ENCODE measurements at places on chromosomes 7 and 10.

DNA sequence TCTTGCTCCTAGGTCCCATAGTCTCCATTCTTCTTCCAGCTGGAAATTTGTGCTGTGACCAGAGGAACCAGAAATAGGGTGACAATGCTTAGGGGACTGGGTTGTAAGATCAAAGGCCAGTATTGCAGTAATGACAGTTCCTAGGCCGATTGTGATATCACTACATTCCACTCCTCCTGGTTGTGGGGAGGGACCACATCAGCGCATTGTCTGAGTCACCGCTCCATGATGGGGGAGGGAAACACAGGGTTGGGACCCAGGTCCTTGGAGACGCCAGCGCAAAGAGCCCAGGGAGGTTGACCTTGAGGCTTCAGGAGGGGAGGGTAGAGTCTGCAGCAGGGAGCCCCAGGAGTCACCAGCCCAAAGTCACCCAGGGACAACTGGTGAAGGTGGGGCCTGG, 20.8 kb upstream of the GGCT start:
- H3K4me1 ChIP-seq, result no peaks in the 10 kb centered on the region
- H3K27me3 ChIP-seq, result no peaks in the 10 kb centered on the region
- no peak overlapping the region for H3K27ac ChIP-seq
- no peaks in the 10 kb centered on the region for H3K36me3 ChIP-seq
- DNase-seq, result no peak

DNA sequence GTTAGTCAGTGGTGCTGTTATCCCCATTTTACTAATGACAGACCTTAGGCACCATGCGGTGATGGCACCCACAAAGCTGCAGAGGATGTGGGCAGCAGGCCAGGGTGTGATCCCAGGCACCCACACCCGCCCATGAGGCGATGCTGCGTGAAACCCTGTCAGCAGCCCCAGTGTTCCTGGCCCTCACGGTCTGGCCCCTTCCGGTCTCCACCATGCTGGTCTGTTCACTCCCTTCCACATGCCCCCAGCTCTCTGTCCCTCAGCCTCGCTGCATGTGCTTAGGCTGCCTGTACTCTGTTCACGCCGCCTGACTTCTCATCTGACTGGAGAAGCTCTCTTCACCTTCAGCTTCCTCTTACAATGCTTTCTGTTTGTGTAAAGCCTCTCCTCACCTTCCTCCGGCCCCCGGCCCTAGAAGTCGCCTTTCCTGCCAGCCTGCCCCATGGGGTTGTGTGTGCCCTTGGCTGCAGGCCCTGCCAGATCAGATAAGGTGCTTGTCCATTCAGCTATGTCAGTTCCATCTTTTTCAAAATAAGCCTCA, 17.6 kb upstream of the ORAI2 start:
- H3K27me3 ChIP-seq, result no peaks in the 10 kb centered on the region
- no peak overlapping the region for H3K27ac ChIP-seq
- no peak overlapping the region for H3K4me3 ChIP-seq
- no peak for DNase-seq
- H3K4me1 ChIP-seq, result no peaks in the 10 kb centered on the region
- H3K36me3 ChIP-seq, result peaks cover 77% of the 10 kb centered on the region

DNA sequence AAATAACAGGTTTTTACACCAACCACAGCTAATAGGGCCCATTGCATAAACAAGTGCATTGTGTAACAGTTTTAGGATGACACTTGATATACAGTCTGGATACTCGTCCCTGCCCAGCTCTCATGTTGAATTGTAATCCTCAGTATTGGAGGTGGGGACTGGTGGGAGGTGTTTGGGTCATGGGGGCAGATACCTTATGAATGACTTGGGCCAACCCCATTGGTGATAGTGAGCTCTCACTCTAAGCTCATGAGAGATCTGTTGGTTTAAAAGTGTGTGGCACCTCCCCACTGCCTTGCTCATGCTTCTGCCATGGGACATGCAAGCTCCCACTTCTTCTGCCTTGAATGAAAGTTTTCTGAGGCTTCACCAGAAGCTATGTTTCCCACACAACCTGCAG, 136.7 kb downstream of the PDE1C start:
- no peak overlapping the region for H3K4me3 ChIP-seq
- no peak overlapping the region for H3K27ac ChIP-seq
- no peak for DNase-seq
- H3K27me3 ChIP-seq, result no peaks in the 10 kb centered on the region

DNA sequence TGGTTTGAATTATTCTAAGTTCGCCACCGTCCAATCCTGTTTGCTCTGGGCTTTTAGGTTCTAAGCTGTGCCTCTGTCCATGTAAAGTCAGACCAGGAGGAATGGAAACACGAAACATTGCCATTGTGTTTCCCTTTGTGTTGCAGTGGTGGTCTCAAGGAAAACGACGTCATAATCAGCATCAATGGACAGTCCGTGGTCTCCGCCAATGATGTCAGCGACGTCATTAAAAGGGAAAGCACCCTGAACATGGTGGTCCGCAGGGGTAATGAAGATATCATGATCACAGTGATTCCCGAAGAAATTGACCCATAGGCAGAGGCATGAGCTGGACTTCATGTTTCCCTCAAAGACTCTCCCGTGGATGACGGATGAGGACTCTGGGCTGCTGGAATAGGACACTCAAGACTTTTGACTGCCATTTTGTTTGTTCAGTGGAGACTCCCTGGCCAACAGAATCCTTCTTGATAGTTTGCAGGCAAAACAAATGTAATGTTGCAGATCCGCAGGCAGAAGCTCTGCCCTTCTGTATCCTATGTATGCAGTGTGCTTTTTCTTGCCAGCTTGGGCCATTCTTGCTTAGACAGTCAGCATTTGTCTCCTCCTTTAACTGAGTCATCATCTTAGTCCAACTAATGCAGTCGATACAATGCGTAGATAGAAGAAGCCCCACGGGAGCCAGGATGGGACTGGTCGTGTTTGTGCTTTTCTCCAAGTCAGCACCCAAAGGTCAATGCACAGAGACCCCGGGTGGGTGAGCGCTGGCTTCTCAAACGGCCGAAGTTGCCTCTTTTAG, 46.3 kb upstream of the DMBT1 start:
- H3K36me3 ChIP-seq, result no peaks in the 10 kb centered on the region
- H3K27me3 ChIP-seq, result no peaks in the 10 kb centered on the region
- H3K27ac ChIP-seq, result no peak overlapping the region
- no peak overlapping the region for H3K4me3 ChIP-seq

GRCh38 chr7:140010194-140010895, 52.4 kb downstream of the PARP12 start:
- no peaks in the 10 kb centered on the region for H3K4me1 ChIP-seq
- no peaks in the 10 kb centered on the region for H3K36me3 ChIP-seq

GRCh38 chr7:91846436-91846835, 34.1 kb downstream of the MTERF1 start:
- H3K4me3 ChIP-seq, result no peak overlapping the region
- no peaks in the 10 kb centered on the region for H3K4me1 ChIP-seq
- H3K36me3 ChIP-seq, result no peaks in the 10 kb centered on the region
- no peak for DNase-seq
- H3K27ac ChIP-seq, result no peak overlapping the region

GRCh38 chr7:84317536-84317935, 122.9 kb upstream of the SEMA3A start:
- DNase-seq, result no peak
- H3K36me3 ChIP-seq, result peaks cover 2% of the 10 kb centered on the region
- no peak overlapping the region for H3K27ac ChIP-seq
- H3K4me1 ChIP-seq, result no peaks in the 10 kb centered on the region
- no peaks in the 10 kb centered on the region for H3K27me3 ChIP-seq

DNA sequence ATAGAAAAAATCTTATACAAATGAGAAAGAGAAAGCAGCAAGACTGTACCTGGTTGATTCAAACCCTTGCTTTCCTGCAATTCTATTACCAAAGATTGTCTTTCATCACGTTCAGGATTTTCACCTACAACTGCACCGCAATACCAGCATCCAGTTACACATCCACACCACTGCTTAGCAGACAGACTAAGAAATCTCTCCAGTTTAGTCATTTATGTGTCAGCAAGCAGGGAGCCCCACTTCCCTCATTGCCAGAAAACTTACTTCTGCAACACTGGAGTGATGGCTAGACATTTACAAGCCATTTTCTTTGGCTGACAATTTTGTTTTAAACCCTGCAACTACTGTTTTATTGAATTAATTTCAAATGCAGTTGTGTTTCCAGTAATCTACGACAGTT, 359.6 kb upstream of the MEOX2 start:
- DNase-seq, result no peak
- H3K27ac ChIP-seq, result no peak overlapping the region
- H3K4me1 ChIP-seq, result no peaks in the 10 kb centered on the region
- no peaks in the 10 kb centered on the region for H3K36me3 ChIP-seq

DNA sequence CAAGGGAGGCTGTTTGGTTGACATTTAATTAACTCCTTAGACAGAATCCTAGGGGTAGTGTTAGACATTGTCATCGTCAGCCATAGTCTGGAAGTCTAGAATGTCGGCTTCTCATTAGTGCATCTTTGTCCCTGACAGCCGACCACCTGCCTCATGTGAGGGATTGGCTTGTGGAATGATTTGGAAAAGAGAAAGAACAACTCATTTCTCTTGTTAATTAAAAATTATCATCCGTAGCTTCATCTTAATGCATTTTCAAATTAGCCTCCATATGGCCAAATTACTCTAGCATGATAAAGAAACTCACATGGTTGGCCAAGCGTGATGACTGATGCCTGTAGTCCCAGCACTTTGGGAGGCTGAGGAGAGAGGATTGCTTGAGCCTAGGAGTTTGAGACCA, 97.7 kb upstream of the PARD3 start:
- H3K4me3 ChIP-seq, result no peak overlapping the region
- H3K36me3 ChIP-seq, result no peaks in the 10 kb centered on the region
- no peak overlapping the region for H3K27ac ChIP-seq
- no peaks in the 10 kb centered on the region for H3K27me3 ChIP-seq
- no peak for DNase-seq

- DNase-seq, result no peak
- H3K4me1 ChIP-seq, result no peaks in the 10 kb centered on the region
- no peaks in the 10 kb centered on the region for H3K27me3 ChIP-seq
Measured at GRCh38 chr10:118835682-118836326, 81.0 kb upstream of the CACUL1 start.

GRCh38 chr10:30671026-30671616, 41.6 kb upstream of the LYZL2 start:
- no peak overlapping the region for H3K27ac ChIP-seq
- no peaks in the 10 kb centered on the region for H3K4me1 ChIP-seq
- no peaks in the 10 kb centered on the region for H3K36me3 ChIP-seq
- no peak overlapping the region for H3K4me3 ChIP-seq
- H3K27me3 ChIP-seq, result no peaks in the 10 kb centered on the region

DNA sequence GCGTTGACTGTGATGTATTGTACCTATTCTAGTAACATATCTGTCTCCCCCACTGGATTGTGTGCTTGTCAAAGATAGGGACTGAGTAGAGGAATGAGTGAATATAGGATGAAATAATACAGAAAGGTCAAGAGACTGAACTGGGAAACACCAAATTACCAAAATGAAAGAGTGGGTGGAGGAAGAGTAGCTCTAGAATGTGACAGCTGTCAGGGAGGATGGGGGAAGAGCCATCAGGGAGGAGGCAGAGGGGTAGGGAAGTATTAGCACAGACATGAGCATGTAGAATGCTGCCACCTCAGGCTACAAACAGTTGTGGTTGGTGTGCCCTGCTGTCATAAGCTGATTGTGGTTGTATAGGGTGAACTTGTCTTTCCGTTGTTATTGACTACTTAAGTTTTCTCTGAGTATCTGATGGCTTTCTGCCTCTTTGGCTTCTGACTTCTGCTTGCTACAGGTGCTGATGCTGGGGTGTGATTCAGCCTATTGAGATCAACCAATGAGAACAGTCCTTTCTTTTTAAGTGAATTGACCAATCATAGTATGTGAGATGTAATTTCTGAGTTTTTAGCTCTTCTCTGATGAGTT, 5.6 kb downstream of the CCSER2 start:
- no peak overlapping the region for H3K27ac ChIP-seq
- no peaks in the 10 kb centered on the region for H3K27me3 ChIP-seq
- H3K4me3 ChIP-seq, result no peak overlapping the region
- no peak for DNase-seq
- H3K36me3 ChIP-seq, result no peaks in the 10 kb centered on the region

DNA sequence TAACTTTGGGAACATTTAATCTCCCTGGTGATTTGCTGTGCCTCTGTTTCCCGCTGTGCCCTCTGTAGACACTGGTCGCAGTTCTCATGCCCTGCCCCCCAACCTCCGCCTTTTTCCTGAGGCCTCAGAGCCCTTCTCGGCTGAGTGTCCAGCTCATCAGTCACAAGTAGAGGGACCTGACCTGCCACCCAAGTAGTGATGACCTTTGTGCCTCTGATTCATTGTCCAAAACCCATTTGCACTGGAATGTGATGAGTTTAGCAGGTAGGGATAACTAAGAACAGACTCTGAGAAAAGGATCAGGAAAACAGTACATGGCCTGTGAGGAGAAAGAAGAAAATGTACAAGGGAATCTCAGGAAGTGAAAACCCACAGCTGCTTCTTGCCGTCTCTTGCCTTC, 58.8 kb downstream of the LANCL2 start:
- H3K36me3 ChIP-seq, result peaks cover 9% of the 10 kb centered on the region
- H3K27ac ChIP-seq, result no peak overlapping the region
- no peaks in the 10 kb centered on the region for H3K27me3 ChIP-seq
- H3K4me3 ChIP-seq, result no peak overlapping the region
- DNase-seq, result no peak

GRCh38 chr7:151135866-151136843, 31.3 kb downstream of the GBX1 start:
- H3K36me3 ChIP-seq, result peaks cover 52% of the 10 kb centered on the region
- DNase-seq, result no peak
- H3K27me3 ChIP-seq, result no peaks in the 10 kb centered on the region
- no peak overlapping the region for H3K4me3 ChIP-seq

DNA sequence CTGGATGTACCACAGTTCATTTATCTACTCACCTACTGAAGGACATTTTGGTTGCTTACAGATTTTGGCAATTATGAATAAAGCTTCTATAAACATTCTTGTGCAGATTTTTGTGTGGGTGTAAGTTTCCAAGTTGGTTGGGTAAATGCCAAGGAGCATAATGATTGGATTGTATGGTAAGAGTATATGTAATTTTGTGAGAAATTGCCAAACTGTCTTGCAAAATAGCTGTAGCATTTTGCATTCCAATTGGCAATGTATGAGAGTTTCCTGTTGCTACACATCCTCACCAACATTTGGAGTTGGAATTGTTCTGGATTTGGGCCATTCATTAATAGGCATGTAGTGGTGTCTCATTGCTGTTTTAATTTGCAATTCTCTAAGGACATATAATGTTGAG, 33.9 kb upstream of the HYAL4 start:
- H3K36me3 ChIP-seq, result peaks cover 3% of the 10 kb centered on the region
- no peaks in the 10 kb centered on the region for H3K27me3 ChIP-seq
- no peak for DNase-seq
- H3K4me1 ChIP-seq, result no peaks in the 10 kb centered on the region

Data from H9 (cell line).